ENCODE measurements at places on chromosomes 7 and 10. TPM values are rescaled to one million over a fixed set of nuclear protein-coding genes. Genes with fewer than 3 reads are reported as not detected.

Gene PALD1
- 8.0 TPM for total RNA-seq

Gene TAS2R41
- total RNA-seq: not detected

Gene SFMBT2
- total RNA-seq: 9.0 TPM

Gene FFAR4
- 0.14 TPM for total RNA-seq

Gene ABCB1
- 0.29 TPM for total RNA-seq

Gene CCDC3
- 1.2 TPM for total RNA-seq

Gene MOSPD3
- 16.0 TPM for total RNA-seq

Gene TNS3
- 80.6 TPM for total RNA-seq
